ELR (cell line): ENCODE measurements at places on chromosomes 7 and 10.

DNA sequence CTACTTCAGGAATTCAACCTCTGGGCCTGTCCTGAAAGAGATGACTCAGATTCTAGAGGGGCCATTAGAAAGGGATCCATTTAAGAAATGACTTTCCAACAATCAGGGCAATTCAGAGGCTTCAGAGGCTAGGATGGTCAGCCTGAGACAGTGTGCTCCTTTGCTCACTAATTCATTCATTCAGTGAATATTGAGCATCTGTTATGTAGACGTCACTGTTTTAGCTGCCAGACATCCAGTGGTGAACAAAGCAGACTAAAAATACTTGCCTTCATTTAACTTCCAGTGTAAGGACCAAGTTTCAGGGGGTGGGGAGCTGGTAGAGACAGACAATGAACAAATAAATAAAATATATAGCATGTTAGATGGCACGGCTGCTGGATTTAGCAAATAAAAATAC, 1.6 kb downstream of the KIAA1217 start:
- DNase-seq, result no peak

- no peak for DNase-seq
These were observed 65.9 kb downstream of the CREB3L2 start for GRCh38 chr7:137935884-137936508.

- DNase-seq, result no peak
These were observed 27.9 kb upstream of the HPS1 start for GRCh38 chr10:98474628-98475027.

GRCh38 chr7:150447966-150448788, 2.3 kb upstream of the GIMAP8 start:
- no peak for DNase-seq

- no peak for DNase-seq
These were observed 151.4 kb upstream of the FERD3L start for GRCh38 chr7:19296617-19297016.

DNA sequence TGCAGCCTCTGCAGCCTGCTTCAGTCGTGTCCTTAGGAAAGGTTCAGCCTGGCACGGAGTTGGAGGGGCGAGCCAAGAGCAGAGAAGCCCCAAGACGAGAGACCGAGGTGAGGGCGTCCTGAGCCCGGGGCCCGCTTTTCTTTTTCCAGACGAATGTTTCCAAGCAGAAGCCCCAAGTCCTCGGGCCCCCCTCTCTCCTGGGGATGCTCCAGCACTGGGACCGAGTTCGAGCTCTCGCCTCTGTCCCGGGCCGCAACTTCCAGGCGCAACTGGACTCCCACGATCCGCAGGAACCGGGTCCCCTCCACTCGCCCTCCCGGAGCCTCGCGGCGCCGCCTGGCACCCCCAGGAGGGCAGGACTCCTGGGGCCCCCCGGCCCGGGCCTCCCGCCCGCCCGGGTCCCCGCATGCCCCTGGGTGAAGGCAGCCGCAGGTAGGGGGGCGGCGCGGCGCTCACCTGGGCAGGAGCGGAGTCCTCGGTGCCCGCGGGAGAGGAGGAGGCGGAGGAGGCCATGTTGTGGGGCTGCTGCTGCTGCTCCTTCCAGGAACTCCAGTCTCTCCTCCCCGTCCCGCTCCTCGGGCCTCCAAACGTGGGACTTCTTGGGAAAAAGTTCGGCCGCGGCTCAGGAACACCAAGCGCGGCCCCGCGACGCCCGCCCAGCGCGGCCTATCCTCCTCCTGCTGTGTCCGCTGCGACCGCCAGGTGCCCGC, 45.3 kb upstream of the CDK1 start:
- peak; percentile 1 for DNase-seq

DNA sequence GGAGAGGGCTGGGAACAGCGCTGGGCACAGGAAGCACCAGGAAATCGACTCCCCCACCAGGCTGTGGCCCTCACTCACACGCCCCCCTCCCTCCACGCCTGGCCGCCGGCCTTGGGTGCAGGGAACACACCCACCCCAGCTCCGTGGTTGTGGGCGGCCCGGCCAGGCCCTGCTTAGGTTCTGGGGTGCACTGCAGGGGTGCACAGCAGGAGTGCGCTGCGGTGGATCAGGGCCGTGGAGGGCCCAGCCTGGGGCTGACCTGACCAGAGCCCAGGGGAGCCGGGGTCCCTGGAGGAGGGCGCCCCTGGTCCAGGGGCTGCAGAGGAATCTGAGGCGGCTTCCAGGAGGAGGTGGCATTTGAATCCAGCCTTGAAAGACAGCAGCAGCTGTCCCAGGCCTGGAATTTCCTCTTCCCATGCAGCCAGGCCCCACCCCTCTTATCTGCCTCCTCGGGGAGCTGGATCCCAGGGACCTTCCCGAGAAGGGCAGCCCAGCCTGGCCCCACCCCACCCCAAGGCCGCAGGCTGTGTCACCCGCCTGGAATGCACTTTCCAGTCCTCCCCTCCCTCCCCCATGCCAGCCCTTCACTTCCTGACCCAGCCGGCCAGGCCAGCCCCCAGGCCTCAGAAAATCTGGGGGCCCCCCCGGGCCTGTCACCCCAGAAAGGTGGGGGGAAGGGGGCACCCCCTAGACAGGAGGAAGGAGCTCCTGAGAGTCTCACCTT, 18.4 kb upstream of the PDGFA start:
- DNase-seq, result peak; percentile 98

- DNase-seq, result no peak
These were observed 89.4 kb downstream of the SORCS1 start for GRCh38 chr10:107075117-107075516.
